ENCODE measurements at places on chromosomes 12 and 14.

DNA sequence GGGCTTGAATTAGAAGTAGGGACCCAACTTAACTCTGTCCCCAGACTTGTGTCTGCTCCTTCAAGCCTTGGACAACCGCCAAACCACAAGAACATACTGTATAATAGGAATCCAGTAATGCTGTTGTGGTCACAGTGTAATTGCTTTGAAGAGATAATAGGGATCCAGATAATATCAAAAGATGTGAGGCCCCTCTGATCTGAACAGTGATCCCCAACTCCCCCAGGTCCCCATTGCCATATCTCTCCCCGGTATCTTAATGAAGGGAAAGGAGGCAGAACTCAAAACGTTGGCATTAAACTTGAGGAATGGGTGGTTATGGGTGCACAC lies 8.5 kb upstream of the PLEKHH1 start:
- DNase-seq, result no peak

GRCh38 chr12:11881835-11882234 lies 188.9 kb upstream of the BCL2L14 start:
- DNase-seq, result no peak

- no peak for DNase-seq
Measured at GRCh38 chr12:91833780-91834359, 311.8 kb downstream of the BTG1 start.

DNA sequence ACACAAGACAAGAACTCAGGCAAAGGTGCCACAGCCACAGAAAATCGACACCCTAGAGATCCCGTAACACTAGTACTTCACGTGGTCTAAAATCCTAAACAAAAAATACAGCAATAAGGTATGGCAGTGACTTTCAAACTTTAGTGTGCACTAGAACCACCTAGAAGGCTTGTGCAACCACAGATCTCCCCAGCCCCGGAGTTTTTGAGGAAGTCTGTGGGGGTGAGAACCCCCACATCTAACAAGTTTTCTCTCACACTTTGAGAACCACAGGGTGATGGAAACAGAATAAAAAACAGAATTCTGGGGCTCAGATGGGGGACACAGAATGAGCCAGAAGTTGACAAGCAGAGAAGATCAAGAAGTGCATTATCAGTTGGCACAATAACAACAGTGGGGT lies 254.0 kb downstream of the ANO6 start:
- DNase-seq, result peak; percentile 15

GRCh38 chr14:97185186-97185585 lies 388.0 kb downstream of the VRK1 start:
- peak; percentile 43 for DNase-seq

GRCh38 chr12:109513051-109513450 lies 35.6 kb downstream of the UBE3B start:
- DNase-seq, result no peak

Measured in CD4-positive, alpha-beta T cell treated with Interleukin-10 for 1 hour (primary cell).